ENCODE measurements at places on chromosomes 7 and 10.

DNA sequence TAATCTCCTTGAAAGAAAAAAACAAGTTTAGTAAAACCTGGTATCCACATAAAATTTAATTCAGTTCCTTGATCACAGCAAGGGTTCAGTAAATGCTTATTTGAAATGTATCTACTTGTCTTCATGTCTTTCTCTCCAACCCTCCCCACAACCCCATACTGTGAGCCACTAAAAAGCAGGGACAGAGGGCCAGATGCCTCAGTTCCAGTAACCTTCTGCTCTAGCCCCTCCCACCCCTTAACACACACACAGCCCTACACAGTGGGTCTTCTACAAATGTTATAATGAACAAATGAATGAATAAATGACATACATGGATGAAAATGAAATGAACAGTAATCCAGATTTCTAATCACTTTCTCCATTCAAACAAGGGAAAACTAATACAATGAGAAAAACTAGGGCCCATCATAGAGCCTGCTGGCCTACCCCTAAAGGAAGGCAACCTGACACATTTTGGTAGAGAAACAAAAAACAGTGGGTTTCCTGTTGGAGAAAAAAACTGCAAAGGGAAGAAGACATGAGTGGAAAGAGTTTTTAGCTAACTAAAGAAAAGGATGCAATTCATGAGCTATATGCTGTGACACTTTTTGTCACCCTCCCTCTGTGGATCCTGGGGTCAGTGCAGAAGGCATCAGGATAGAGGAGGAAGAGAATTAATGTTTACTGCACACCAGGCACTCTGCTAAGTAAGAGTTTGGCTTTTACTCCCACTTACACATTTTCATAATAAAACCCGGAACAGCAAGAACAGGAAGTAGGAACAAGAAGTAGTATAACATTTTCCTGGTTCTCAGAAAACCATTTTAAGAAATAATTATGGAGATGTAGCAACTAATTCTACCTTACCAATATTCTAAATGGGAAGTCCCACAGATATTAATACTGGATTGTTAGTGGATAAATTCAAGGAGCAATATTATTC is 38.1 kb downstream of the ELMO1 start:
- no peak overlapping the region for H3K27ac ChIP-seq
- H3K4me1 ChIP-seq = no peaks in the 10 kb centered on the region
- no peak overlapping the region for H3K4me3 ChIP-seq
- no peak for DNase-seq
- peaks cover 12% of the 10 kb centered on the region for H3K36me3 ChIP-seq
- no peaks in the 10 kb centered on the region for H3K27me3 ChIP-seq

- peak; percentile 77 for DNase-seq
- no peaks in the 10 kb centered on the region for H3K27me3 ChIP-seq
- no peak overlapping the region for H3K27ac ChIP-seq
- H3K4me1 ChIP-seq = peaks cover 4% of the 10 kb centered on the region
- no peaks in the 10 kb centered on the region for H3K36me3 ChIP-seq
Measured at GRCh38 chr10:31721096-31721495, 207.5 kb downstream of the ARHGAP12 start.

DNA sequence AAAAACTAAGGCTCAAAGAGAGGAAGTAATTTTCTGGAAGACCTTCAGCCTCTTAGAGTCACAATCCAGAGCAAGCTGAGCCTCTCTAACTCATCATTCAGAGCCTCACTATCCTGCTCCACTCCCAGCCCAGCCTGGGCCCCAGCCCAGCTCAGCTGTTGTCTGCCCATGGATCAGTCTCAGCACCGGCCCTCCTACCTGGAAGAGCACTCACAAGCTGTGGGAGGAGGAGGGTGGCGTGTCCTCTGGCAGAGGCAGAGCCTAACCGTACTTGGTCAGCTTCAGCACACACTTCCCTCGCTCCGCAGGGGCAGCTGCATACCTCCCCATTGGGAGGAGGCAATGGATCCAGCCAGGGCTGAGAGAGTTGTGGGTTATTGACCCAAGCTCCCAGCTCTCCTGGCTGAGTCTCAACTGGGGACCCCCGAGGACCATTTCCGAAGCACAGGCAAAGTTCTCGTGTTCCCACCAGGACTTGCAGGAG is 66.7 kb upstream of the GPR26 start:
- H3K36me3 ChIP-seq = no peaks in the 10 kb centered on the region
- no peaks in the 10 kb centered on the region for H3K4me1 ChIP-seq
- no peak overlapping the region for H3K27ac ChIP-seq
- no peak overlapping the region for H3K4me3 ChIP-seq
- no peak for DNase-seq

- no peaks in the 10 kb centered on the region for H3K27me3 ChIP-seq
- H3K27ac ChIP-seq = no peak overlapping the region
- H3K4me1 ChIP-seq = no peaks in the 10 kb centered on the region
- no peak overlapping the region for H3K4me3 ChIP-seq
Measured at GRCh38 chr7:138632826-138633602, 68.1 kb downstream of the SVOPL start.

DNA sequence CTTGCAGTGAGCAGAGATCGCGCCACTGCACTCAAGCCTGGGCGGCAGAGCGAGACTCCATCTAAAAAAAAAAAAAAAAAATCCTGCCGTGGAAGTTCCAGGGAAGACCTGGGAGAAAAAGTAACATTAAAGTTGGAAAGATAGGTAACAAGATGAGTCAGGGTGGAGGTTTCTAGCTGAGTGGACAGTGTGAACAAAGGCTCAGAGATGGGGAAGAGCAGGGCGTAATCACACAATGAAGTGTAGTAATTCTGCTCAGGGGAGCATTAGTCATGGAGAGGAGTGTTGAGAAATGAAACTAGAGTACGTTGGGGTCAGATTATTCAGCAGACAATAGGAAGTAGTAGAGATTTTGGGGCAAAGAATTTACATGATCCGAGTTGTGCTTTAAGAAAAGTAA is 21.6 kb upstream of the WASL start:
- no peaks in the 10 kb centered on the region for H3K27me3 ChIP-seq
- peaks cover 11% of the 10 kb centered on the region for H3K4me1 ChIP-seq
- DNase-seq = peak; percentile 26
- no peaks in the 10 kb centered on the region for H3K36me3 ChIP-seq
- H3K27ac ChIP-seq = peak overlapping the region; percentile 42
- no peak overlapping the region for H3K4me3 ChIP-seq

DNA sequence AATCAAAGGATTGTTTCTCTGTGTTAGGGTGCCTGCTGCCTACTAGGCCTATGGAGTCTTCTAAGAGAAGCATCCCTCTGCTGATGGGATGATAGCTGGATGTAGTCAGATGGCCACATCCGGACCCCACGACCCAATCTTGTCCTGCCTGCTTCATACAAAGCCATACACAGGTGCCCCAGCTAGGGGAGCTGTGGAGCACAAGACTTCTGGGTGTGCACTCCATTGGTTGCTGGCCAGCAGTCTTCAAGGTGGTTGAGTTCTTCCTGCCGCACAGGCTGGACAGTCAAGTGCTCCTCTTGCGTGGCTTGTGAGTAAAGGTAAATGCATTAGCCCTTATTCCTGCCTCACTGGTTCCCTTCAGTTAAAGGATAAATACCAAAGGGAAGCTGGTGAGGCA is 120.2 kb downstream of the TEX36 start:
- no peaks in the 10 kb centered on the region for H3K4me1 ChIP-seq
- no peak overlapping the region for H3K4me3 ChIP-seq
- no peak for DNase-seq
- no peaks in the 10 kb centered on the region for H3K36me3 ChIP-seq
- H3K27ac ChIP-seq = no peak overlapping the region

DNA sequence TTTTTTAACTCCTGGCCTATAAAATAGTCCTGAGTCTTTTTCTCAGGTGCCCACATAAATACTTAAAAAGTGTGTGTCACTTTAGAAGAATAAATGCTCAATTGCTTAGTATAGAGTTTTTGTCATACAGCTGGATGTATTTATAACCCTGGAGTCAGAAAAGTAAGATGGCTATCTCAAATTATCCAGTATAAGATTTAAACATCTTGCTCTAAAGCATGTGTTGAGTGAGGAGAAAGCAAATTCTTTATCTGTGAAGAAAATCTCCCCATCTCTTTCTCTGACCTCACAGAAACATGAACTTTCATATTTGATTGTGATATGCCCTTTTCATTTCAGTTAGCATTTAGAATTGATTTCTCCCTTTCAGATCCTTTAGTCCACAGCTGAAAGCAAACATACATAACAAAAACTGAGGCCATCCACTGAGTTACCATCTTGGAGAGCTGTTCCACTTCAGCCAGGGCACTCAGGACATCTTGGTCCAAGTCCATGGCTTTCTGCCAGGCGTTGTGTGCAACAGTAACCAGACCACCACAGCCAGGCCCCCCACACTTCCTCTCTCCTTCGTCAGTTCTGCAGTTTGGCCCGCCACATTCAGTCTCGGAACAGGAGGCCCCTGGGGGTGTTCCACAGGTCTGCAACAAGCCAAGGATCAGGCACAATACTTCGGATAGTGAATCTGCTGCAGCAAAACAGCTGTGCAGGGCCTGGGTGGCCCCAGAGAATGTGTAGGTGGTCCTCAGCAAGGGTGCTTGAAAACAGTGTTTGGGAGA is 40.9 kb downstream of the DLD start:
- H3K27ac ChIP-seq = peak overlapping the region; percentile 45
- peaks cover 70% of the 10 kb centered on the region for H3K36me3 ChIP-seq
- peaks cover 46% of the 10 kb centered on the region for H3K4me1 ChIP-seq
- no peak overlapping the region for H3K4me3 ChIP-seq

- H3K27me3 ChIP-seq = no peaks in the 10 kb centered on the region
- peak overlapping the region; percentile 97 for H3K27ac ChIP-seq
- DNase-seq = peak; percentile 99
- H3K36me3 ChIP-seq = no peaks in the 10 kb centered on the region
- peaks cover 60% of the 10 kb centered on the region for H3K4me1 ChIP-seq
Measured at GRCh38 chr7:47453093-47454061, 128.5 kb downstream of the TNS3 start.

DNA sequence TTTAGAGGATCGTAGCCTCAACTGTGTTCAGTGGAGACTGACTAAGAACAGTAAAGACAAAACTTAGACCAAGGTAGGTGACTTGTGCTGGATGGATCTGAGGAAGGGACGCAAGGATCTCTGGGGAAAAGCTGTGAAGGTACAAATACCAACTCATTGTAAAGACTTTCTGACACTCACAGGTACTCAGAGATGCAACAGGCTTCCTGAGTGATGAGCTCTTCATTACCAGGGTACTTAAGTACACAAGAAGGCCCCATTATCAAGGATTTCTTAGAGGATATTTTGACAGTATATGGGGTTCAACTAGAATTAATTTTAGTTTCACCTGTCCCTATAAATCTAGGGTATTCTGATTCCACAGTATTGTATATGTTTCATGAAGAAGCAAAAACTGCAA is 440.7 kb downstream of the PLXDC2 start:
- DNase-seq = no peak
- no peaks in the 10 kb centered on the region for H3K36me3 ChIP-seq
- no peaks in the 10 kb centered on the region for H3K27me3 ChIP-seq
- H3K4me3 ChIP-seq = no peak overlapping the region
- no peaks in the 10 kb centered on the region for H3K4me1 ChIP-seq
- H3K27ac ChIP-seq = no peak overlapping the region

GRCh38 chr10:77072836-77073662 is 564.6 kb downstream of the KCNMA1 start:
- no peak for DNase-seq
- no peak overlapping the region for H3K4me3 ChIP-seq
- no peak overlapping the region for H3K27ac ChIP-seq
- H3K4me1 ChIP-seq = no peaks in the 10 kb centered on the region
- H3K27me3 ChIP-seq = peaks cover 11% of the 10 kb centered on the region
- H3K36me3 ChIP-seq = no peaks in the 10 kb centered on the region

DNA sequence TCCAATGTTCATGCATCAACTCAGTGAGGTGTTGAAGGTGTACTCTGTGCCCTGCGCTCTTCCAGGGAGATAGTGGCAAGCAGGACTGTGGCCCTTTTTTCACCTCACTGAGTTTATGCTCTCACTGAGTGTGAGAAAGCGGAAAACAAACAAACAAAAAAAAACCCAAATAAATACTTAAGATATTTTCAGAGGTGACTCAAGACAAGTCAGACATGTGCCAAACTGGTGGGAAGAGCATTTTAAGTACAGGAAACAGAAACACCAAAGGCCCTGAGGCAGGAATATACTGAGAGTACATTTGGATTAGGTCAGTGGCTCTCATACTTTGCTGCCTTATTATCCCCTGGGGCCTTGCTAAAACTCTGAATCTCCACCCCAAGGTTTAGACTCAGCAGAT is 111.9 kb upstream of the IGFBP3 start:
- H3K36me3 ChIP-seq = no peaks in the 10 kb centered on the region
- H3K4me1 ChIP-seq = no peaks in the 10 kb centered on the region
- no peak overlapping the region for H3K27ac ChIP-seq
- no peak overlapping the region for H3K4me3 ChIP-seq

DNA sequence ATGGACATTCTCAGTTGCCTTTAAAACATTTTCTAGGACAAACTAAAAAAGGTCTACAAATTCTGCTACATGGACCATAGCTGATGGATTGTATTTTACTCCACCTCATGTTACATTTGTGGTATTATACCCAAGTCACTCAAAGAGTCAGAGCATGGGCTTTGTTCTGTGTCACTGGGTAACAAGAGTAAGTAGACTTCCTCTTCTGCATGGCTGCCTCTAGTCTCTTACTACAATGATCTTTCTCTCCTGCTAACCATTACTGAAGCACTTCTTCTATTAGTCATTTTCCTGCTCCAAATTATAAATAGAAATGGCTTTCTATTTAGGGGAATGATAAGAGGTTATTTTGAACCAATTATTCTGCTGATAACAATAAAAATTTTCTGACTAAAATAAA is 727.4 kb upstream of the NRP1 start:
- no peaks in the 10 kb centered on the region for H3K36me3 ChIP-seq
- no peaks in the 10 kb centered on the region for H3K4me1 ChIP-seq
- no peak overlapping the region for H3K27ac ChIP-seq
- H3K27me3 ChIP-seq = no peaks in the 10 kb centered on the region
- no peak for DNase-seq

DNA sequence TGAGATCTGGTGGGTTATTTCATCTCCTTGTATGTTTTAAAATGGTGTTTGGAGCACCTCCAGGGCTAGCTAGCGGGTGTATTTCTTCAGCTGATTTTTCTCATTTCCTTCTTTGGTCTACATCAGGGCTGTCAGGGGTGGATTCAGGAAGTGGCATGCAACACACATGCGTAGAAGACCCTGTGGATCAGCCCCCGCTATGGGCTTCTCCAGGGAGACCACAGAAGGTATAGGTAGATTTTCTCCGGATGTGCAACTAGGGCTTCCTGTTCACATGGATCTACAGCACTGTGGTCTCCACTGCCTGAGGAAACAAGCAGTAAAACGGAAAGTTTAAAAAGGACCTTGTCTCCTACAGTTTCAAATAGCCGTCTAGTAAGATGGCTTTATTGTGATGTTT is 10.4 kb downstream of the NUB1 start:
- H3K27ac ChIP-seq = no peak overlapping the region
- no peaks in the 10 kb centered on the region for H3K27me3 ChIP-seq
- DNase-seq = no peak
- no peak overlapping the region for H3K4me3 ChIP-seq
- peaks cover 41% of the 10 kb centered on the region for H3K36me3 ChIP-seq
- no peaks in the 10 kb centered on the region for H3K4me1 ChIP-seq

- no peak overlapping the region for H3K27ac ChIP-seq
- H3K4me3 ChIP-seq = no peak overlapping the region
- peaks cover 6% of the 10 kb centered on the region for H3K4me1 ChIP-seq
- peaks cover 2% of the 10 kb centered on the region for H3K36me3 ChIP-seq
- H3K27me3 ChIP-seq = peaks cover 5% of the 10 kb centered on the region
- DNase-seq = peak; percentile 48
Measured at GRCh38 chr7:979886-980571, 3.0 kb upstream of the CYP2W1 start.

All from SJCRH30 (cell line).